ENCODE measurements at places on chromosomes 12 and 14. TPM values are rescaled to one million over a fixed set of nuclear protein-coding genes. Genes with fewer than 3 reads are reported as not detected.

CCDC184 gene
- total RNA-seq: 2.7 TPM

CLEC4A gene
- total RNA-seq: not detected

CDKN1B gene
- 104 TPM for total RNA-seq

TRIP11 gene
- 55.2 TPM for total RNA-seq

EIF2S3B gene
- 0.58 TPM for total RNA-seq

CCDC175 gene
- total RNA-seq: not detected

CNPY2 gene
- 70.4 TPM for total RNA-seq

SCFD1 gene
- total RNA-seq: 291 TPM
